Ecto neural progenitor cell (in vitro differentiated cells): ENCODE measurements at places on chromosomes 3 and 15.

DNA sequence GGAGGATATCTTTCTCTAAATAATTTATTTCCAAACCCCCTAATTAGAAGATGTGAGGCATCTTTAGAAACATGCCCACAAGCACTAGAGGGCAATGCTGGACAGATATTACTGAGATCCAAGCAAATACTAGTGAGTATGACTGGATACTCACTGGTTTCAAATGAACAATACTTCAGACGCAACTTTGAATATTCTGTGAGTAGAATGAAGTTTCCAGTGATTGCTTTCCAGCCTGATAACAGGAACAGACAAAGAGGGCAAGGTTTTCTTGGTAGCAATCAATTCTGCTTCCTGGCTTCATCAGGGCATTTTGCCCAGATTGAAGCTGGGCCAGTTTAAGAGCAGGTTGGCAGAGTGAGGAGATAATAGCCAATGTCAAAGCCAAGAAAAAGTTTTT, 442.6 kb upstream of the PDZRN3 start:
- no peak for DNase-seq

DNA sequence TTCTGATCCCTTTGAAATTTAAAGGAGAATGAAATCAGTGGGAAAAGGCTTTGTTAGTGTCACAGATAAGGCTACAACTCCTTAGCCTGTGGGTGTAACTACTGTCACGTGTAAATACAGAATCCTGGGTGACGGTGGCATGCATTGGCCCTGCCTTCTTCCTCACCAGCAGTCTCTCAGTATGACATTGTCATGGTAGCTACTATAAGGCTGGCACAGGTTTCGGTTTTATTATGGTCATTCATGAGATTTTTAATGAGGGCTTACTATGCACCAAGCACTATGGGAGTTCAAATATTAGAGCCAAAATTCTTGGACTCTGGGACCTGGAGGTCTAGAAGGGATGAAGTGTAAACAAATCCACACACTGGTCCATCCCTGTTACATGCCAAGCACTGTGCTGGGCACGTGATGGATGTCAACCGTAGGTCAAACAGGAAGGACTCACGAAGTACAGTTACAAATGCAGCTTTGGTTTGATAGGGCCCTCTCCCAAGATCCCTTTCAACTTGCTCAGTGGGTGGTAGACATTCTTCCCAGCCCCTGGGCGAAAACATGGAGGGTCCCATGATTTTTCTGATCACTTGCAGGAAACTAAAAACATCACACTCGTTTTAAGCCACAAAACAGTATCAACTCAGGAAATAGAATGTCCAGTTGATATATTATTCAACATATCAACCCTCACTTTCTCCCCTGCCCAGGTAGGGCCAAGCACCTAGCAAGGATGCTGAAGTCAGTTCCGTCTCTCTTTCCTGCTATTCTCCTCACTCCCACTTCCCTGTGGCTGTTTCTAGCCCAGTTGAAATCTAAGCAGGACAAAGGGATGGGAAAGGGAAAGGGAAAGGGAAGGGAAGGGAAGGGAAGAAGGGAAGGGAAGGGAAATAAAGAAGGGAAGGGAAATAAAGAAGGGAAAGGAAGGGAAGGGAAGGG, 25.3 kb downstream of the BFSP2 start:
- DNase-seq, result no peak

GRCh38 chr3:50276762-50277101, 2.2 kb upstream of the LSMEM2 start:
- no peak for DNase-seq

- no peak for DNase-seq
Measured at GRCh38 chr3:170424879-170425278, 6.2 kb downstream of the CLDN11 start.

DNA sequence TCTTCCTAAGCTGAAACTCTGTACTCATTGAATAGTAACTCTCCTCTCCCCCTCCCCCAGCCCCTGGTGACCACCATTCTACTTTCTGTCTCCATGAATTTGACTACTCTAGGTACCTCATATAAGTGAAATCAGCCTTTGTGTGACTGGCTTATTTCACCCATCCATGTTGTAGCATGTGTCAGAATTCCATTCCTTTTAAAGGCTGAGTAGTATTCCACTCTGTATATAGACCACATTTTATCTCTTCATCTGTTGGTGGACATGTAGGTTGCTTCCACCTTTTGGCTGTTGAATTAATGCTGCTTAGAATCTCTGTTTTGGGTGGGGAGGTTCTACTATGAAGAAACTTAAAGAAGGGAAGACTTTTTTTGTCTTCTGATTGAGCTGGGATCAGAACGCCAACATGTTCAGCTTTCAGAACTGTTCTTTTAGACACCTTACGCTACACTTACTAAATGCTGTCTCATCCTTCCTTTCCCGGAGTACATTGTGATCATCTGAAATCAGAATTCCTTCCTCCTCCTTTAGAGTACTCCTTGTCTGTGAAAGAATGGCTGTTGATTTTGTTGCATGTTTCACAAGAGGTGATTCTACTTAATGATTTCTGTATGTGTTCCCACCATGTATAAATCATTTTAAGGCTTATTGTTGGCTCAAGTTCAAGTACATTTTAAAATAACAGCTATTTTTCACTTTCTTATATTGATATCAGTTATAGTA, 50.3 kb downstream of the MRPS25 start:
- no peak for DNase-seq

GRCh38 chr3:131540143-131540542, 37.4 kb upstream of the MRPL3 start:
- DNase-seq, result no peak

DNA sequence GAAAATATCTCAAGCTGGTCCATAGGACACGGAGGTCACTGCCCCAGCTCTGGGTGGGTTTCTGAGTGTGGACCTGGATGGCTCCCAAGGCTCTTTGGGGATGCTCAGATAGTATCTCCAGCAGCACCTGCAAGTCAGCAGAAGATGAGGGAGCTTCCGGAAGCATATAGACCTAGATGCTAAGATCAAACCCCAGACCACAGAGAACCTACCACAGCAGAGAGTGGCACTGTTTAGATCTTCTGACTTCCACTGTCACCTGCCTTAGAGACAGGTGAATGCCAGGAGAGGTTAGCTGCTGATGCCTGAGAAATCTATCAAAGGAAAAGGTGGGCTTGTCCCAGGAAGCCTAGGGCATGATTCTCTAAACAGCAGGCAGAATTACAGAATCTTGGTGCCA, 105.7 kb upstream of the TRPM1 start:
- DNase-seq, result no peak

DNA sequence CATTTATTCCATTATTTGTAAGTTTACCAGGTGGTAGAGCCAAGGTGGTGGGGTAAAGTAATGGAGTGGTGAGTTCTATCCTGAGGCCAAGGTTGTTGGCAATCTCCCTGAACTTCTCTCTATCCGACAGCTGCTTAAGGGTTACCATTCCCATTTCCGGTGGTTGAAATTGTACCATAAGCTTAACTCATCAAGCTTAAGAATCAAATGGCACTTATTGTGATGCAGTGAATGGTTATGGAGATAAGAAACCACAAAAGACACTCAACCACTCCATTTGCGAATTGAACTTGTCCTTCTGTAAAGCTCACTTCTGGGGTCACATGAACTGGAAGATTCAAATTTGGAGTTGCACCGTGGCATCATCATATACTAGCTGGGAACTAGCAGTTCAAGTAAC, 287.4 kb upstream of the SLCO3A1 start:
- DNase-seq, result no peak

DNA sequence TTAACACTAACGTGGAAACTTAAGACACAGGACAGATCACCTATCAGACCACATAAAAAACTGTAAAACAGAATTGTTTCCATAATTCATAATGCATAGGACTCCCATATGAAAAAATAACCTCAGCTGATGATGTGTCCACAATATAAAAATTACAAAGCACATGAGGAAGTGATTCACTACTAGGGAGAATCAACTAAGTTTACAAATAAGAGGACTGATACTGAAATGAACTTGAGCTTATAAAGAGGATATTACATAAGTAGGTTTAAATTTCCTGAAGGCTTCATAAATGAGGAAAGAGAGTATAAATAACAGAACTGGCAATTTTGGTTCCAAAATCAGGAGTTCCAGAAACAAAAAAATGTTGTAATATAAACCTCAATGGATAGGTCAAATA, 111.9 kb downstream of the SAMMSON start:
- no peak for DNase-seq

DNA sequence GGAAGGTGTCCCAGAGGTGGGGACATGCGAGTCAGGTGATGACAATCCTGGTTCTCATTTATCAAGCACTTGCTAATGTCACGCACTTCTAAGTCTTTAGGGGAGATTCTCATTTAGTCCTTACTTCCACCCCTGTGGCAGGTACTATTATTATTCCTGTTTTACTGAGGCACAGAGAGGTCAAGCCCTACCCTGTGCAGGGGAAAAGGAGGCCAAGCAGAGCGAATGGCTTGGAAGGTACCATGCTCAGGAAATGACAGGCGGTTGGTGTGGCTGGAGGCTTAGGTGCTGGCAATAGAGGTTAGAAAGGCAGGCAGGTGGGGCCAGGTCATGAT, 268.9 kb downstream of the UACA start:
- no peak for DNase-seq

- DNase-seq, result no peak
Measured at GRCh38 chr3:13579063-13579462, 30.1 kb downstream of the FBLN2 start.

DNA sequence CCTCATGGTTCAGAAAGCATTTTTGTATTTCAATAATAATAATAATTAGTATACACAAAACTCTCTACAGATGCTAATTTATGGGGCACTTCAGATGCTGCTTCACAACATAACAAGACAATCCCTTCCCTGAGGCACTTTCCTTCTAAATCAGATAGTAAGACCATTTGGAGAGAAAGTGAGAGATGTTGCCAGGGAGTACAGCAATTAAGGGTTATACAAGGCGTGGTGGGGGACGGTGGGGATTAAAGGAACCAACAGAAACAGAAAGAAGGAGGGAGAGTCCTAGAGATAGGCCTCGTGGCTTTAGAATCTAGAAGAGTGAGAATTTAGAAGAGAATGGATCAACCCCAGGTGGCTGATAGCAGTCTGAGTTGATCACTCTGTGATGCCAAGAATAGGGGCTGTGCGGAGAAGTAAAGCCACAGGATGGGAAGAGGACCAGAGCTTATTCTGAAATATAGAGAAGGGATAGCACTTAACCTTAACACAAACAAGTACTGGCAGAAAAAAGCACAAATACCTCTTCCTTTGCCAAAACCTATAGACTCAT, 76.9 kb downstream of the ETFA start:
- DNase-seq, result no peak

DNA sequence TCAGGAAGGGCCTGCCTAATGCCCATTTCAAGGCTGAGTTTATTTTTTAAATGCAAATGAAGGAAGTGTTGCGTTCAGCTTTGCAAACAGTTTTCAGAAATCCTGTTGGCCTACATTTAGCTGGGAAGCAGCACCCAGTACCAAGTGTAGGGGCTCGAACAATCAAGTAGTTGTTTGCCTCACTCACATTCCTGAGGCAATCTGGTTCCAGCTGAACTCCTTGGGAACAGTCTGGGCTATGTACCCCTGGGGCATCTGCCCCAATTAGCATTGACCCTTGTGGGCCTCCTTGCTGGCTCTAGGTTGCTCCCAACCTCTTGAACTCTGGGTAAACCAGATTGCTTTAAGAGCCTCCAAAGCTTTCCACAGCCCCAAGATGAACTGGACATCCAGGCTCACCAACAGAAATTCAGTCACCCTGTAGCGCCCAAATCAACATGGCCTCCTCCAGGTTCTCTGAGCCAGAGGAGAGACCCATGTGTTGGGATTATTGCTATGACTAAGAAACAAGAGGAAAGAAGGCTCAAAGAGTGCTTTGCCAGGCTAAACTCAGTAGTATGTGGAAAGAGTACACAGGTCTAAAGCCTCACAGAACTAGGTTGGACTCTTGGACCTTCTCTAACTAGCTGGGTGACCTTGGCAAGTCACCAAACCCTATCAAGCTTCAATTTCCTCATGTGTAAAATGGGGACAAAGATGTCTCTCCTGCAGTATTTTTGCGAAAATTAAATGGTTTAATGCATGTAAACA, 532.7 kb downstream of the SOX2 start:
- DNase-seq, result peak; percentile 59

DNA sequence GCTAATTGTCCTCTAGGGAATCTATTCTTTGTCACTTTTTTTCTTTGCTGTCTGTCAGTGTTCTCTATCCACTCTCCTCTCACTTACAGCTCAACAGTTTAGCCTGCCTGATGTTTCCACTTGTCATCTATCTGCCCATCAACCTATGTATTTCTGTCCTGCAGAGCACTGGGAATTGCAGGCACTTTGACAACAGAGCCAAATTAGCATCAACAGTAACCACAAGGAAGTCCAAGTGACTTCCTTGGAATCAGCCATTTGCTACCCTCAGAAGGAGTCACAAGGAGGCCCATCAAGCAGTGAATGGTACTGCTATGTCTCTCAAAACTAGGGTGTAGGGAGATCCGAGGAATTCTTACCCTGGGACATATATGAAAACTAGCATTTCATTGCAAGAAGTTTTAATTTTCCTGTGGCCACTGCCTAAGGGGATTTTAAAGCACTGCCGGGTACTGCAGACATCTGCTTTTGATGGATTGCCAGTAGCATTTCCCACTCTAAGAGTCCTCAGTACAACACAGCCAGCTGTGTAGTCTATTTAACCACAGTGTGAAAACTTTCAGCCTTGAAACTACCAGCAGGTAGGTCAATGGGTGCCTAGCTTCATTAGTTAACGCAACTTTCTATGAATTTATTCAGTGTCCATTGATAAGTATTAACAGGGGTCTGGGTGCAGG, 898.8 kb downstream of the NTRK3 start:
- DNase-seq, result no peak

DNA sequence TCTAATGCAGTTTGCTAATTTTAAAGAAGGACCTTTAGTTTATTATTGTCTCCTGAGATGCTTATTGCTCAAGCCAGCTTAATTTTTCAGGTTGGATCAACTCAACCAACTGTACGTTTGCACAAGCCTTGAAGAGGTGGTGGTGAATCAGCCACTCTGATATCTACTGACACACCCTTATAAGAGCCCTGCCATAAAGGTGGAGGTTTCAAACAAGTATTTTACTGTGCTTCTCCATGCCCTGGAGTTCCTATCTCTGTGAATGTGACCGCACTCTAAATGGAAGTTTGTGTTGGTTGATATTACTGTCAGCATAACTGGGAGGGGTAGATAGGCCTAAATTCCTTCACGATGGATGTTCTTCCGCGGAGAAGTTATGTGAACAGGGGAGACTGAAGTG, 297.3 kb upstream of the UBE2E1 start:
- no peak for DNase-seq
